ENCODE measurements at places on chromosomes 5 and 9.

DNA sequence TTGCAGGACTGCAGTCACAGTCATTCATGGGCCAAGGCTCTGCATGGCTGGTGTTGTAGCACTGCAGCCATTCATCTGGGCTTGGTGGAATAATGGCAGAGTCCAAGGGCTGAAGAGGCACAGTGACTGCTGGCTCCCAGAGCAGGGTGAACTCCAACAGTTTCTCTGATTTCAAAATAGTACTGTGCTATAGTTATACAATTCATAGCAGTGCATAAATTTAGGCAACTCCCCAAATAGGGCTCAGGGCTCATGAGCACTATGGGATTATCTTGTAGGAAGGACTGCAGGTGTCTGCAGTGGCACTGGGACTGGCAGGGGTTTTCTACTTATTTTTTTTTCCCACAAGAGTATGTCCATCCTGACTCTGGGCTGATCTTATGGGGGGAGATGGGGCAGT is 642.5 kb upstream of the SGCD start:
- no peak for DNase-seq

DNA sequence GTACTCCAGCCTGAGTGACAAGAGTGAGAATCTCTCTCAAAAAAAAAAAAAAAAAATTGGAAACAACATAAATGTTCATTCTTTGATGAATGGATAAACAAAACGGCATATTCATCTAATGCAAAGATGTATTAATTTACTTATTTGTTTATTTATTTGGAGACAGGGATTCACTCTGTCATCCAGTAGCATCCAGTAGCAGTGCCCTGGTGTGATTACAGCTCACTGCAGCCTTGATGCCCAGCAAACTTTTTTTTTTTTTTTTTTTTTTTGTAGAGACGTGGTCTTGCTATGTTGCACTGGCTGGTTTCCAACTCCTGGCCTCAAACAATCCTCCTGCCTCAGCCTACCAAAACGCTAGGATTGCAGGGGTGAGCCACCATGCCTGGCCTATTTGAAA is 24.4 kb downstream of the OR2V2 start:
- DNase-seq: no peak

GRCh38 chr9:97545486-97545885 is 44.0 kb downstream of the TMOD1 start:
- DNase-seq: no peak

DNA sequence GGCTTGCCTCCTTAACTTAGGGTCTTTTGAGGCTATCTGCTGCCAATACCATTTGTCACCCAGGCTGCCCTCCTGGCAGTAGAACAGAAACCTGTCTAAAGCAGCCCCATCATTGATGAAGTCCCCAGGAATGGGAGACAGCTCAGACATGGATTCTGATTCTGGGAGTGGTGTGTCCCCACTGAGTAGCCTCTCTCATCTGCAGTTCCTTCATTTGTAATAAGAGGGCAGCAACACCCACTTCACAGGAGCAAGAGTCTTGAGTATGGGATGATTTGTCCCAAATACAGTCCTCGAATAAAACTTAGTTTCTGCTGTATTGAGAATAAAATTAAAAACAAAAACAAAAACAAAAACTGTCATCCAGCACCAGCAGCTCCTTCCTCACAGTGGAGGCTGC is 167.6 kb downstream of the ASTN2 start:
- peak; percentile 3 for DNase-seq

- no peak for DNase-seq
These were observed 8.2 kb upstream of the SLC46A2 start for GRCh38 chr9:112898872-112899311.

DNA sequence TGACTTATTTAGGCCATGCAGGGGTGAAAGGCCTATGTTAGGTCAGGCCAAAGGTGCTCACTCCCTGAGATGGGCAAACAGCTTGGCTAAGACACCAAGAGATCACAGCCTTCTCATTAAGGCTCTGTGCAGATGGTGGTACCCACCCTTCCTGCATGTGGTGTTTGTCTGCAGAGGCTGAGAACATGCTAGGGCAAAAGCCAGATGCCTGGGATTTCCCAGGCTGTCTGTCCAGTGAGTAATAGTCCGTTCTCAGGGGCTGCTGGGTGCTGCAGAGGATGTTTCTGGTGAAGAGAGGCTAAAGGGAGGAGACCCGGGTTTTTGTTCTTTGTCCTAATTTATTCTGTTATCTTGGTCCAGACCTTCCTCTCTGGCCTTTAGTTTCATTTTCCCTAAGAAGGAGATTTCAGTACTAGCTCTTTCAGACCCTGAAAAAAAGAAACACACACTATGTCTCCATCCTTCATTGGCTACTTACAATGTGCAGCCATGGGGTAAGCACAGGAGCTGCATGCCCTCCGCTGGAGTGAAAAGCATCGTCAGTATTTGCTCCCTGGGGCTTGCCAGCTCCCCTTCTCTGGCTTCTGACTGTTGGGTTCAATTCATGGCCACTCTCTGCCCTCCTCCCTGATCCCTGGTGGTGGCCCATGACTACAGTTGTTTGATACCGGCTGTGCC is 23.4 kb upstream of the GLRA1 start:
- DNase-seq: no peak

DNA sequence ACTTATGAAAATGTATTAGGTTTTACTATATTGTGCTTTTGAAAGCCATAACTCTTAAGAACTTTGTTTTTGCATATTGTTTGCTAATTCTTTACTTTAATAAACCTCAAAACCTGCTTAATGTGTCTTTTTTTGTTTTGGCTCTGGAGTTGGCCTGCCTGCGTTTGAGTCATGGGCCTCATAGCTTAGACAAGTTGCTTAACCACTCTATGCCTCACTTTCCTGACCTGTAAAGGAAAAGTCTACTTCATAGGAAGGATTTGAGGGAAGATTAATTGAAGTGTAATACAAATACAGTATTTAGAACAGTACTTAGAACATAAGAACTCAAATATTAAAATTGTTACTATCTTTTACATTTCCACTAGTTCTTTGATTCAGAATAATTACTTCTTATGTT is 10.3 kb downstream of the SMIM32 start:
- DNase-seq: no peak

- no peak for DNase-seq
These were observed 55.0 kb upstream of the TRPC7 start for GRCh38 chr5:136420168-136420898.

GRCh38 chr5:10632110-10632761 is 68.4 kb downstream of the ANKRD33B start:
- DNase-seq: peak; percentile 71

DNA sequence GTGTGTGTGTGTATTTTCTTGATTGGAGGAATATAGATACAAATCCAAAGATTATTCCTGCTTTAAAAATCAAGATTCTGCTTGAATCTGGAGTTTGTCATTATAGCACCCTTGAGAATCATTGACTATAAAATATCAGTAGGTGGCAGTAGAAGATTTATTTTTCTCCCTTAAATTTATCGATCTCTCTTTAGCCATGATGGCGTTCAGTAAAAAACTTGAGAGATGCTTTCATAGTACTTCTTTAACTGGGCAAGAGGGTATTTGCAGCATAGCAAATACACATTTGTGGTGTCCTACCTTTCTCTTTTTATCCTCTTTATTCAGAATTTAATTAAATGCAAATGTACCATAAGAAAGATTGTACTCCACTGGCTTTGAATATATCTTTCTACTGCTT is 307.7 kb downstream of the ADGRV1 start:
- DNase-seq: peak; percentile 48

DNA sequence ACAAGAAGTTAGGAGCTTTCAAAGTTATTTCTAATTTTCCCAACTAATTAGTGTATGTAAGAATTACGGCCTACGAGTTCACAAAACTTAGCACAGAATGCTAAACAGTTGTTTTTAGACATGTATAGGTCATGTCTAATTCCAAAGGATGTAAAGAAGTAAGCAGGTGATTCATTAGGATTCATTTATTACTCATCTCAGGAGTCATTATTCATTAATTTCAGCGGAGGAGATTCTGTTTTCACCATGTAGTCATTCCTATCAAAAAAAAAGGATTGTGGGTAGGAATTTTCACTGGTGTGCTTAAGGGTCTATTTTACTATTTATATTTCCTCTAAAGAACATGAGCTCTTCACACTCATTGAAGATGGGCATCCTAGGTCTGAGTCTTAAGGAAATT is 532.2 kb downstream of the ACTL7B start:
- DNase-seq: no peak

DNA sequence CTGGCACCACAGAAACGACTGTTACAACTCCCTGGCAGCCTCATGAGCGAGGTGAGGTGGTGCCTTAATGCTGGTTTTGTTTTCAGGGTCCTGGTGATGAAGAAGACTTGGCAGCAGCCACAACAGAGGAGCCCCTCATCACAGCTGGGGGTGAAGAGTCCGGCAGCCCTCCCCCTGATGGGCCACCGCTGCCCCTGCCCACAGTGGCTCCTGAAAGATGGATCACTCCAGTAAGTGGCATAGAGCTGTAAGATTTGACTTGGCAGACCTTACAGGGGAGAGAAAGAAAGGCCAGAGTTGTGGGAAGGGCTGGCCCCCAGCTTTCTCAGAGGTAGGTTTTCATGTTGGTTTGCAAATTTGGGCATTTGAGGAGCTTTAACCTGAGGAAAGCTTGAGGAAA is 72.2 kb downstream of the COL15A1 start:
- no peak for DNase-seq

DNA sequence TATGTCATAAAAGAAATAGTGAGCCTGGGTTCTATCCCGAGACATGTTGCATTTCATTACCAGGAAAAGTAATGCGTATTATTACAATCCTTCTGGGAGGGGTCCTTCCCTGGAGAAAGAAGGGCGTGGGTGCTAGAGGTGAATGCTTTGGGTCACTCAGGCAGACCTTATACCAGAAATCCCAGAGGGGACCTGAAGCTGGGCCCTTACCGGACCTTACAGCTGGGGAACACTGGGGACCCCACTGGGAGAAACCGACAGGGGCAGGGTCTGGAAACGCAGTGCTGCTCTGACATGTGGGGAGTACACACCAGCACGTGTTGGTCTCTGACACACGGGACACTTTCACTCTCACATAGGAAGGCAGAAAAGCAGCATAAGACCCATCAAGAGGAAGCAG is 71.3 kb downstream of the LMNB1 start:
- no peak for DNase-seq

- DNase-seq: no peak
These were observed 974 bp downstream of the CCDC69 start for GRCh38 chr5:151222790-151223446.

GRCh38 chr9:72773570-72773969 is 179.3 kb downstream of the ALDH1A1 start:
- peak; percentile 64 for DNase-seq

- no peak for DNase-seq
These were observed 1300.1 kb upstream of the DMAC1 start for GRCh38 chr9:9099646-9100045.

- no peak for DNase-seq
These were observed 1091.1 kb upstream of the DMAC1 start for GRCh38 chr9:8890695-8891094.

DNA sequence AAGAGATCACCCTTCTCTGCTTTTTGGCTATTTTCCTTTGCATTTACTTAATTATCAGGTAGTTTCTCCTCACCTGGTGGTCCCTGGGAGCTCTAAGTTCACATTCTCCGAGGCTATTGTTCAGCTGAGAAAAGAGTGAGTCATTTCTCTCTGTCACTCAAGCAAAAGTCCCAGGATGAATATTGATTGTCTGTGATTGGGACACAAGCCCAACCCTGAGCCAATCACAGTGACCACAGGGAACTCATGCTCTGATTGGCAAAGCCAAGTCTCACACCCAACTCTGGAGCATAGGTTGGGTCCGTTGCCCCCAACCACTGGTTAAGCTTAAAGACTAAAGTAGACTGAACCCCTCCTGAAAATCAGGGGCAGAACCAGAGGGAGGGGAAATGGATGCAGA is 27.8 kb upstream of the FAT2 start:
- no peak for DNase-seq

DNA sequence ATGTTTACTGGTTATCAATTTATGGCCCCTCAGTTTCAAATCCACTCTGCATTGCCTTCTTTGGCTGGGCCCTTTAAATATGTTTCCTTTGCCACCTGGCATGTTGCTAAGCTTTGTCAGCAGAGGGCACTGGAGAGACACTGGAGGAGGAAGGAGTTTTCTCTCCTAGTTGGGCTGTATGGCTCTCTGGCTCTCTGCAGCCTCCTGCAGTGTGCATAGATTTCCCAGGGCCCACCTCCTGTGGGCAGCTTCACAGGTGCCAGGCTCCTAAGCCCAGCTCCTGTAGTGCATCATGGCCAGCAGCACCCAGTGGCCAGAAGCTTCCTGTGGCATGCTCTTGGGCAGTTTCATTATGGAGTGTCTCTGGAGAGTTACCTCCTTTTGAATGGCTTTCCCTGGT is 23.3 kb downstream of the CAVIN4 start:
- DNase-seq: peak; percentile 66

DNA sequence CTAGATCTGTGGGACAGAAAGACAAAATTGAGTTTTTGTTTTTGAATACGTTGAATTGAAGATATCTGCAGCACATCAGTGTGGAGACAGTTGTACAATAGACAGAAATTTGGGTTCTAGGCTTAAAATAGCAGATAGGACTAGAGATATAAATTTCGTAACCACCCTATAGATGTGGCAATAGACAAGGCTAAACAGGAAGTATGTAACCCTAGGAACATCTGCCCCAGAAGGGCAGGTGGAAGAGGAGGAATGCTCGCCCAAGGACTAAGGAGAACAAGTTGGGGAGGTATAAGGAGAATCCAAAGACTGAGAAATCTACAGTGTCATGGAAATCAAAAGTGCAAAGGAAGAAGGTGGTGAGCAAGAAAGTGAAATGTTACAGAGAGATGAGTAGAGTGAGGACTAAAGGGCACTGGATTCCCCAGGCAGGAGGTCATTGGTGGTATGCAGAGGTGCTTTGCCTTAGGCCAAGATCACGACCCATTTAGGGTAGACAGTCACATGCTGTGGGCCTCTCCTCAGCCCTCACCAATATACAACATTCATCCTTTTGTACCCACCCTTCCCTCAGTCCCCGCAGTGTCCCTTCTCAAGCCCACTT is 109.1 kb upstream of the ELL2 start:
- no peak for DNase-seq

DNA sequence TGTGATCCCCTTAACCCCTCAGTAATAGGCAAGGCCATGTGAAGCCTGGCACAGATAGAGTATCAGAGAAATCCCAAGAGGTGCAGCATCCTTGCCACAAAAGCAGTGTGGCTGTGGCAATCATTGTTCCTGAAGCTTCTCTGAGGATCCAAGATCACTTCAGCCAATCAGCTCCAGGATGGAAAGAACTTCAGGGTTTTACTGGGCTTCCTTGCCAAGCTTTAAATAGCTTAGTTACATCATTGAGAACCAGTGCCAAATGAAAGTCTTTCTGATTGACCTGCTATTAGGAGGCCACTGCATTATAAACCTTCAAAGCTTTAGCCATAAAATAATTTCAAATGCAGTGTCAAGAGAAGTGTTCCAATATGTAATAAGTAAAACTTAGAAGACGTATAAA is 430.6 kb downstream of the PIK3R1 start:
- peak; percentile 20 for DNase-seq

GRCh38 chr9:68966496-68966944 is 47.4 kb downstream of the PRKACG start:
- DNase-seq: no peak

- DNase-seq: no peak
These were observed 112.1 kb downstream of the EPB41L4A start for GRCh38 chr5:112306956-112307355.

GRCh38 chr9:8401961-8402705 is 602.6 kb upstream of the DMAC1 start:
- no peak for DNase-seq

GRCh38 chr9:22098643-22099332 is 89.7 kb upstream of the CDKN2B start:
- no peak for DNase-seq

All from fibroblast of upper back skin (primary cell).